ENCODE measurements at places on chromosomes 16 and 17.
A peak's percentile ranks its signal among the peaks of the same experiment; 100 is the strongest.

DNA sequence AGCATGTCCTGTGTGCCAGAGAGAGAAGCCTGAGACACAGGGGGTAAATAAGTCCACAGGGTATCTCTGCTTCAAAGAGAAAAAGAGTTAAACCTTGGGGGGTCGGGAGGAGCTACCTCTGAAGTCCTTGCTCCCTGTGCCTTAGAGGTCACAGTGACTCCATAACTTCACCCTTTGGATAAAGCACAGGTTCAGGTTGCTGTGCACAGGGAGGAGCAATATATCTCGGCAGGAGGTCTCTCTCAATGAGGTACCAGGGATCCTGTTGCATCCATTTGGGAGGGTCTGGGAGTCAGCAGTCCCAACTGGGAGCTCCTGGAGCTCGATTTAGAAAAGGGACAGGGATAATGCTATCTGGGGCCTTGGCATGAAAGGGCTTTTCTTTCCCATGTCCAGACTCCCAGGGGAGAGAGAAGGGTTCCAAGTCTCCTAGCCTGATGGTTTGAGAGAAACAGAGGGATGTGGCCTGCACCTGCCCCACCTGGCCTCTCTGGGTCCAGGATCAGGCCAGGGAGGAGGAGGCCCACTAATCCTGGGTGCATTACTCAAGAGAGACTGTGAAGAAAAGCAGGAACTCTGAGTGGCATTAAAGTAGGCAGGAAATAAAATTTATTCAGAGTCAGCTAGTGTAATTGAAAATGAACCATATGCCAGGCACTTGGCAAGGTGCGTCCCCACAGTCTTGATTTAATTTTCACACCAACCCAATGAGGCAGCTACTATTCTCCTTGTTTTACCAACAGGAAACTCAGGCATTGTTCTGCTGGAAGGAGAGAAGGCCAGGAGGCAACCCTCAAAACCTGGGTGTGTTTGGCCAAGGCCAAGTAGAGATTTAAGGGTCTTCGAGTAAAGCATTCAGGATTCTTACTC is 40.7 kb downstream of the CUEDC1 start:
- DNase-seq = no peak

GRCh38 chr16:56266641-56267607 is 75.6 kb downstream of the GNAO1 start:
- no peak for DNase-seq

- no peak for DNase-seq
These were observed 891.8 kb upstream of the SOX9 start for GRCh38 chr17:71229070-71229469.

DNA sequence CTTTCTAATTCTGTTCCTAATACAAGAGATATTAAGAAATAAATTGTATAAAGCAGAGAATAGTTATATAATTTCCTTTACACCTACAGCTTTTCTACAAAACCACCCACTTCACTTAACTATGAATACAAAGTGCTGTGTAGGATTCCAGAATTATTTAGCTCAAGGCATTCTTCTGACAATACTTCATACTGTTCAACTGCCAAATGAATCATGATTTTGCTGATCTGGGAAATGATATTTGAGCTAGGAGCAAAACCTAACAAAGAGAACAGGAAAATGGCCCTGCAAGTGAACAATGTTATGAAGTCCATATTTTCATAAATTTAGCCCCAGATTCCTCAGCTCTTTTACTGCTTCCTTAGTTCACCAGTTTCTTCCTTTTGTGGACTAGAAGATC is 12.9 kb downstream of the BBS2 start:
- DNase-seq = no peak

DNA sequence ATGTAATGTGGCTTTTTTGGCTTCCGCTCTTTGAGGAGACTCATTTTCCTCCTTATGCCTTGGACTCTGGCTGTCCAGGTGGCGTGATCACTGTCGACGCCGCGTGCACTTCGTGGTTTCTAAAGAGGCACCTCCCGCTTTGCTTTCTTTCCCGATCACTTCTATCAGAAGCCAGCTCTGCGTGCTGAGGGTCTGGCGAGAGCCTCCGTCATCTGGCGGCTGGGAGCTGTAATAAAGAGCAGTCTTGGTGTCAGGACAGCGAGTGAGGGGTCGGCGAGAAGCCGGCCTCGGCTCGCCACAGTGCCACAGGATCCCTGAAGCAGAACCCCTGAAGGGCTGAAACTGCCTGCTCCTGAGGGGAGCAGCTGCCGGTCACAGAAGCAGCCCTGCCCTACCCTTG is 7.4 kb downstream of the ZNF750 start:
- no peak for DNase-seq

DNA sequence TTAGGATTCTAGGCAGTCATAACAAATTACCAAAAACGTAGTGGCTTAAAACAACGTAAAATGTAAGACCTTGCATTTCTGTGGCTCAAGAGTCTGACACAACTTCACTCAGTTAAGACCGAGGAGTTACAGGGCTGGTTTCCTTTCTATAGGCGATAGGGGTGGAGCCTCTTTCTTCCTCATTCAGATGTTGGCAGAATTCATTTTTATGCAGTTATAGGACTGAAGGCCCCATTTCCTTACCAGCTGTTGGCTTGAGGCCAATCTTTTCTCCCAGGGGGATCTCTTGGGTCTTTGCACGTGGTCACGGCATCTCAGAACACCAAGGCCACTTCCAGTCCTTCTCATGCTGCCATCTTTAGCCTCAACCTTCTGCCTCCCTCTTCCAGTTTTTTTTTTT is 145.2 kb downstream of the KCNJ2 start:
- DNase-seq = no peak

DNA sequence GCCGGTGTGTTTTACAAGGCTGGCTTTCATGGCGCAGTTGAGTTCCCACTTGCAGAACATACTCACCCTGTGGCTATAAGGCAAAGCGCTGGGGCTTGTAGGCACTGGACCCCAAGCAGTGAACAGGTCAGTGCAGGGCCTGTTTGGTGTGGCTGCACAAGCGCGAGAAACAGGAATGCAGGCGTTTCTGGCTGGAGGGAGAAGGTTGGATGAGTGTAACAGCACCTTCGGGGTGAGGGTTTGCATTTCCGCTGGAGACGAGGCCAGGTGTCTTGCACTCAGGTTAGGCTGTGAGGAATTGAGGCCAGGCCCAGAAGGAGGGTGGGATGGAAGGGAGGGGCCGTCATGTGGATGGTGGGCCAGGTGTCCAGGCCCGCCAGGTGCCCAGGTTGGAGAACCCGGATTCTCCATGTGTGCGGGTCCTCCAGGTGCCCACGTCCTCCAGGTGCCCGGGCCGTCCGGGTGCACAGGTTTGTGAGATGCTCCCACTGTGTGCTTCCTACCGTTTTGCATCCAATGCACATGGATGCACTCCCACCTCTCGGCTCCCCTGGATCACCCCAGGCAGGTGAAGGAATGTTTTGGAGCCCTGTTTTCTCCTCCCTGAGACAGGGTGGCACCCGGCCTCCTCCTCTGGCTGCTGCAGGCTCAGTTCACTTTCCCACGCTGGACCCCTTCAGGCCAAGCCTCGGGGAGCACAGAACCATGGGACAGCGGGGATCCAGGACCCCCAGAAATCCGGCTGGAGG is 46.0 kb downstream of the SLC7A5 start:
- no peak for DNase-seq

DNA sequence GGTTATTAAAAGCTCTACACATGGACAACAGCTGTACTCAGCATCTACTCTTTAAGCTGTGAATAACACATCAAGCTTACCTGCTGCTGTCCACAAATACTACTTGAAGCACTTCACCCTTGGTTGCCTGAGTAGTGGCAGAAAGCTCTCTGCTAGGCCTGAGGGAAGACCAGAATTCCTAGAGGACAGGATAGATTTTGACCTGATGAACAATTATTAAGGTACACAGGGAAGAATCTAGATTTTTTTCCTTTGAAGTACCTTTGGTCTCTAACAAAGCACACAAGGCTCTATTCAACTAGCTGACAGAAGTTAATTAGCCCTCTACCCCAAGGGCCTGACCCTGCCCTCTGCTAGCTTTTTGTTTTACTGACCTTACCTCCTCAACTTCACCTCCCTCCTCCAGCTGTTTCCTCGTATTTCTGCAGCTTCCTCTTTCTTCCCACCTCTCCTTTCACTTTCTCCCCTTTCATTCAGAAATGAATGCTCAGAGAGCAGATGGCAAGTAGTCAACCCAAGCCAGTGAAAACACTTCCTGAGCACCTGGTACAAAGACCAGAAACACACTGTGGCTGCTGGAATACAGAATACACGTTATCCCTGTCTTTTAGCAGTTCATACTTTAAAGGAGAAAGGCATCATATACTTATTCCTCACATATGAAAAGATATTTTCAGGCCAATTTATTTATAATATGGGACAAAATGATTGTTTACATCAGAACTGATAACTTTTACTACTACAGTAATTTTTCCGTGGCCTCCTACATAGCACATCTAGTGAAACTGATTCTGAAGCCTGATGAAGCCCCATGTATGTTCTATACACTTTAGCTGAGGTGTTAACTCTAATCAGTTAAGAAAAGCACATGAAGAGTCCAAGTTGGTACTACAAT is 5.7 kb upstream of the VEZF1 start:
- peak; percentile 47 for DNase-seq

DNA sequence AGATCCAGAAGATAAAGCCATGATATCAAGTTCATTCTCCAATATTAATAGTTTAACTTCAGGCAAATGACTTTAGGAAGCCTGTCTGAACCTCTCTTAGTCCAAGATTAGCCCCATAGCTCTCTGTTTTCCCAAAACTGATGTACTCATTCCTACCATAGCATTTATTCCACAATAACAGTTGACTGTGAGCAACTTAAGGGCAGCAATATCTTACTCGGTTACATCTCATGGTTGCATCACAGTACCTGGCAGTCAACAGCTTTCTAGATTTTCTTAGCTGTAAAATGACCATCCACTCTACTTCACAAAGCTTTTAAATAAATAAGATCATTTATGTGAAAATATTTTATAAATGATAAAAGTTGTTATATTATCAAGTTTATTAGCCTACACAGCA is 58.2 kb upstream of the STAC2 start:
- no peak for DNase-seq

- no peak for DNase-seq
These were observed 8.7 kb downstream of the ZDHHC7 start for GRCh38 chr16:85002608-85003007.

- DNase-seq = no peak
These were observed at the start of gene CDH8 for GRCh38 chr16:62036101-62036801. Gene CDH8, minus strand, starts transcription at chr16:62036438. Its CDS starts 15,035 bp downstream, at chr16:62021403.

DNA sequence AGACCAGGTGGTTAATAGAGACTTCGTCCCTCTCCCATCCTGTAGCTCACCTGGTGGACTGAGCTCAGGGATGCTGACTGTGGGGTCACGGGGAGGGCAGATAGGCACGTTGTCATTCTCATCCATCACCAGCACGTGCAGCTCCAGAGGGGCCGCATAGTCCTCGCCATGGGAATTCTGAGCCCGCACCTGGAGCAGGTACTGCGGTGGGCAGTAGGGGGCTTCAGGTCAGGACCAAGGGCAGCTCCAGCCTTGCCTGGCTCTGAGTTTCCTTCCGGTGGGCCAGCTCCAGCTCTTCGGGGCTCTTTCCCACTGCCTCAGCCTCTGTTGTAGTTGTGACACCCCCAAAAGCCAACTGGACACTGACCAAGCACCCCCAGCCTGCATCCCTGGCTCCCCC is 5.6 kb downstream of the CDH16 start:
- DNase-seq = no peak

DNA sequence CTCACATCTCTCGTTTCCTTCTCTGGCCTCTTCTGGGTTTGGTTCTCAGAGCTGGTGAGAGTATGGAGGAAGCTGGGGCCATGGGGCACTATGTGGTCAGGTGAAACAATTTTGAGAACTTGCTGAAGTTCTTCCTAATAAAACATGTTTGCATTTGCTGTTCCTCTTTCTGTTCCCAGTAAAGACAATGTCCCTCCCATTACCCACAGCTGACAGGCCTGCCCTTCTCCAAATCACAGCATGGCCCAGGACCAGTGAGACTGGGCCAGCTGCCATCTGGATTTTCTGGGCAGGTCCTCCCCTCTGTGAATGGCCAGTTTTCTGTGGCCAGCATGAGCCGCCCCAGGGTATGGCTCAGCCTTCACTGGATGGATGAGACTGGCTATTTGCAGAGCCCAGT is at the start of gene CD300H:
Gene CD300H, minus strand, starts transcription at position 113 of the 400 bp plus-strand sequence.
- DNase-seq = no peak

DNA sequence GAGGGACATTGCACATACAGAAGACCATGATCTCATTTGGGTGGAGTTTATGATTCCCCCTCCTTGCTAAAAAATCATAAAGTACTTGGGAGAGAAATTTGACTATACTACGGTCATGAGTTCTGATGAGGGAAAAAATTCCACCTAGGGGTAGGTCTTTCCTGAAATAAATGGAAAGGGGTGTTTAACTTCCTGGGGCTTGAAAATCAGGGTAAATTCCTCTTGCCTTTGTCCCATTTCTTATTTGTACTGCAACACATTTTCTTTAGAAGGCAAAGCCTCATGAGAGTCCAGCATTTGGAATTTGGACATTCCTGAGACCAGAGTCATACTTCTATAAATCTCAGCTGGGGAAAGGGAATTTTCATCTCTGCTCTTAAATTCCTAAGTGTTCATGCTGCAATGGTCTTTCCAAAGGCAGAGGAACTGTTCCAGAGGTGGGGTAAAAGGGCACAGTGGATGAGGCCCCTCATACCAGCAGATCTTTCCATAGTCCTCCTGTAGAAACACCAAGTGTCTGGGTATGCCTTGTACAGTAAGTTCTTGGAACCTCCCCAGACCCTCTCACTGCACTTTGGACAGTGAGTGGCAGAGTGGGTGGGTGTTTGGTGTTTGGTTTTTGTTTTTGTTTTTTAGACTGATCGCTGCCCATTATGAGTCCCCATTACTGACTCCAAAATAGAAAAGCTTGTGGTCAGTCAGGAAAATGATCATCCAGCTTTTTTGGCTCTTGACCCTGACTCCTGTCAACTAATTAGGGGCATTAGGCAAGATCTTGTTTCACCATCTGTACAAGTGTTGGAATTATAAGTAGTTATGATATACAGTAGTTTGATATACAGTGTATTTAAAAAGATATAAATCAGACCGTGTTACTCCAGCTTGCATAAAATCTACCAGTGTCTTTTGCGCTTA is 6.0 kb downstream of the LYRM1 start:
- DNase-seq = no peak

- DNase-seq = no peak
These were observed 51.7 kb downstream of the SDK2 start for GRCh38 chr17:73592501-73592961.

DNA sequence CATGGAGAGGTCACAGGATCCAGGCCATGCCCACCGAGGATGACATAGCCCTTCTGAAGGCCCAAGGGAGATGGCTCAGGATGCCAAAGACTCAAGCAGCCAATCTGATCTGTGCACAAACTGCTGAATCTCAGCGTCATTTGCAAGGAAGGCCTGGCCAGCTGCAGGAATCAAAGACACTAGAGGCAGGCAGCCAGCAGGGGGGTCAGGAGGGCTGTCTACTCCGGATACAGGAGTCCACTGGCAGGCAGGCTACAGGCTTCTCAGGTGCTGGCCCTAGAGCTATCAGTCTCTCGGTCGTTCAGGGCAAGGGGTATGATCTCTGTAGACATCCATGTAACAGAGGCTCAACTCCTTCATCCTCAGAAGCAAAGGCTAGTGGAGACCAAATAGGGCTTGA is 1735.3 kb downstream of the TP53TG3F start:
- DNase-seq = no peak

GRCh38 chr17:22268214-22268911 is 576.0 kb downstream of the KCNJ18 start:
- no peak for DNase-seq

All from AML-193 (cell line).